ENCODE measurements at places on chromosomes 12 and 14.

DNA sequence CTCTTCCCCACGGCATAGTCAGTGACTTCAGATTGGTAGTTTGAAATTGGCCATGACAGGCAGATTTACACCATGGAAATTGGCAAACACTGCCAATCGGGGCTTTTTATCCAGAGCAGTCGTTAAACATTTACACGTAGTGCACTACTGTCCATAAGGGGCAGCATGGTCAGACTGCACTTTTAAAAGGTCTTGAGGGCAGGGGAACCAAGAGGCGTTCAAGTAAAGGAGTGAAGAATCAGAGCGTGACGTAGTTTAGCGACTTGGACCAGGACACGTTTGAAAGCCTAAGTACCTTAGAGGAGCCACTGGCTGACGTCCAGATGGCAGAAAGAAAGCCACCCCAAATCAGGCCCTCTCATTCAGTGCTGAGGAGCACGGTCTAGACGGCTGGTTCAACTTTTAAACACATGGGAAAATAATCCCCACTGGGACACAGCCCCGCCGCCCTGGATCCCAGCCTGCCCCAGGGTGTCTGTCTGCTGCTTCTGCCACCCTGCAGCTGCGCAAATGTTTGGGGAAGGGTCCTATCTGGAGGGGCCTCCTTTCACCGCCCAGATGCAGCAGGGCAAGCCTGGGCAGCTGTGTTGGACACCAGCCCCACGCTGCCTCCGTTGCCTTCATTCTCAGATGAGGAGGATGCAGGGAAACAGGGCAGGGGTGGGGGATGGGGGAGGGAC lies 52.5 kb upstream of the PPP2R5C start:
- DNase-seq, result no peak

GRCh38 chr12:23535441-23535840 lies 414.0 kb downstream of the SOX5 start:
- no peak for DNase-seq

GRCh38 chr12:30878024-30878423 lies 48.5 kb upstream of the TSPAN11 start:
- no peak for DNase-seq

DNA sequence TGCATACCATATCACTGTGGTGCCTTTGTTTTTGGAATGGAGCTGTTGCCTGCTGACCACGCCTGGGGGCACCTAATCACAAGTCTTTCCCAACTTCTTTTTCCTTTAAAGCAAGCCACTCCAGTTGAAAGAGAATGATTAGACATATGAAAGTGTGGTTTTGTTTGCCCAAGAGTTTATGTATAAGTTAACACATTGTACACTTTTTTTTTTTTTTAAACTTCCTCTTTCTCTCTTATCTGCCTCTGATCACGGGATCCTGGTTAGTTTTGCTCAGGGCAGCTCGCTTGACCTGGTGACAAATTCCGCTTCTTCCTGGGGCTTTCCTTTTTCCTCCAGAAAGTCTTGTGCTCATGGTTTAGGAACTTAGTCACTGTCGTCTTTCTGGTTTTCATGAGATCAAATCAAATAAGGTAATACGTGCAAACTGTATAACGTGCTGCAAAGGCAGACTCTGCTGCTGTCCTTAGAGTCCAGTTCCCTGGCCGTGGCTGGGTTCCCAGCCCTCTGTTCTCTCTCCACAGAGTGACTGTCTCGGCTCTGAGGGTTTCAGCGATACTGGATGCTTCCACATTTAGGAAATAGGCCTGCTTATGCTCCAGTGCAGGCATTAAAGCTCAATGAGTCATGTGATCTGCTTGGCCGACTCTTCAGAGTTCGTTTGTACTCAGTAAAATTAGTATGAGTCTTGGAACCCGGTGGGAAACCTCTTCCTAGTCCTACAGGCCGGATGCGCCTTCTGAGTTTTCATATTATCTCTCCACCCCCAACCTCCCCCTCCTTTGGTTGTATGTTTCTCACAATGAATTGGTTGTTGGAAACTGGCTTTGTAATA lies 15.2 kb downstream of the RASSF3 start:
- DNase-seq, result peak; percentile 29

DNA sequence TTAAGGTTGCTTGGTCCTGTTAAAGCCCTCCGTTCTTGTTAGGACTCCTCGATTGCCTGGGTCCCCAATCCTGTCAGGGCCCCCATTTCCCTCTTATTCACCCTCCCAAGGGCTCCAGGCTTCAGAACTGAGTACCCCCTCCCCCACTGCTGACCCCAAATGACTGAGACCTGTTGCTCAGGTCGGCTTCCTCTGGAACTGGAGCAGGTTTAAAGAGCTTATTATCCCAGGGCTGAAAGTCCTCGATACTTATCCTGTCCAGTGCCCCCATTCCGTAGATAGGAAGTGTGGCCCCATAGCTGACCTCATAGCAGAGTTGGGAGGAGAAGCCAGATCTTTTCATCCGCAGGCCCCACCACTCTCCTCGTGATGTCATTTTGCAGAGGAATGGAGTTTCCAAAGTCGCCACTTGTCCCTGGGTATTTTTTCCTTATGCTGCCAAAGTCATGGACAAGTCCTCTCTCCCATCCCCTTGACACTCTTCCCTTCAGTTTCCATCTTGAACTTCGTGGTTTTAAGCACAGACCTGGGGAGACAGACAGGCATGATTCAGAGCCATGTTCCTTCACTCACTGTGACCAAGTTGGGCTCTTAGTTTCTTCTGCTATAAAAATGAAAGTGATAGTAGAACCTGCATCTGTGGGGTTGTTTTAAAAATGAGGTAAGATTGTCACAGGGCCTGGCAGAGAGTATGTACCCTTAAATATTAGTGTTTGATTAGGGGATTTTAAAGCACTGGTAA lies 1.2 kb downstream of the USP30 start:
- peak; percentile 7 for DNase-seq

DNA sequence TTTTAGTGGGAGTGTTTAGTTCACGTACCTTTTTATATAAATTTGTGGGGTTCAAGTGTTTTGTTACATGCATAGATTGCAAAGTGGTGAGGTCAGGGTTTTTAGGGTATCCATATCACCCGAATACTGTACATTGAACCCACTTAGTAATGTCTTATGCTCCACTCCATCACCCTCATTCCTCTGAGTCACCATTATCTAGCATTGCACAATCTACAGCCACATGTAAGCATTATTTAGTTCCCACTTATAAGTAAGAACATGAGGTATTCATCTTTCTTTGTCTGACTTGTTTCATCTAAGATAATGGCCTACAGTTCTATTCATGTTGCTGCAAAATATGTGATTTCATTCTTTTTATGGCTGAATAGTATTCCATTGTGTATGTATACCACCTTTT lies 583.7 kb upstream of the LRFN5 start:
- DNase-seq, result no peak

- DNase-seq, result no peak
Measured at GRCh38 chr12:30138483-30138882, 354.7 kb upstream of the TMTC1 start.

DNA sequence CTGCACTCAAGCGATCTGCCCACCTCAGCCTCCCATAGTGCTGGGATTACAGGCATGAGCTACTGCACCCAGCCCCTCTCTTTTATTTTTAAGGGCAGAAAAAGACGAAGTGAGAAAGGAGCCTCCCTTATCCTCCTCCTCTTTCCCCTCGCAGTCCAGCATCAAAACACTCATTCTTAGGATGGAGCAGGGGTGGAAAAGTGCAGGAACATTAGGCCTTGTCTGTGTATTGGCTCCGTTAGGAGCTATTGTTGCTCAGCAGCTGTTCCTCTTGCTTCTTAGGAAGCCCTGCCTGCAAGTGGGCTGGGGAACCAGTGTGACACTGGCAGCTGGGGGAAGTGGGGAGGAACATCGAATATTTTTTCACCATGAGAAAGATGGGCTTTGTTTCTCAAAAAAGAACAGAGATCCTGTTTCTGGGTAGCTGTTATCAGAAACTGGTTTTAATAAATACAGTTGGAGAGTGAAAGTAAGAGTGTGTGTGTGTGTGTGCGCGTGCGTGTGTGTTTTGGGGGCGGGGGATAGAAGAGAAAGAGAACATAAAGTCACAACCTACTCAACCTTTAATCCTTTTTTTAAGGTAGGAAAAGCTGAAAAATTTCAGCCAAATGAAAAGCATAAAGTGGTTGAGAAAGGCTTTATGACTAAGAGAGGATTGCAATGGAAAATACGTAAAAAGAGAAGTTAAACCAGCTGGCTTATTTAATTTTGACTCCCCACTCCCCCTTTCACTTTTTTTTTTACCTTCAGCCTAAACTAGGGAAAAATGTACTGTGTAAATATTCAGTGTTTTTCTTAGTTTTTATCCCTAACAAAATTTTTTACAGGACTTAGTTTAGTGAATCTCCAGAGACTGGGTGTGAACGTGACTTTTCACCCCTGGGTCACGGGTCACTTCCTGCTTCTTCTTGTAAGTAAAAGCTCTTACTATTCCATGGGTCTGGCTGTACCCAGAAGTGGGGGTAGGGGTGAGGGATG lies 197.2 kb upstream of the PLEKHG7 start:
- DNase-seq, result peak; percentile 64

- peak; percentile 93 for DNase-seq
Measured at GRCh38 chr14:69767369-69767999, 542 bp downstream of the SRSF5 start.

DNA sequence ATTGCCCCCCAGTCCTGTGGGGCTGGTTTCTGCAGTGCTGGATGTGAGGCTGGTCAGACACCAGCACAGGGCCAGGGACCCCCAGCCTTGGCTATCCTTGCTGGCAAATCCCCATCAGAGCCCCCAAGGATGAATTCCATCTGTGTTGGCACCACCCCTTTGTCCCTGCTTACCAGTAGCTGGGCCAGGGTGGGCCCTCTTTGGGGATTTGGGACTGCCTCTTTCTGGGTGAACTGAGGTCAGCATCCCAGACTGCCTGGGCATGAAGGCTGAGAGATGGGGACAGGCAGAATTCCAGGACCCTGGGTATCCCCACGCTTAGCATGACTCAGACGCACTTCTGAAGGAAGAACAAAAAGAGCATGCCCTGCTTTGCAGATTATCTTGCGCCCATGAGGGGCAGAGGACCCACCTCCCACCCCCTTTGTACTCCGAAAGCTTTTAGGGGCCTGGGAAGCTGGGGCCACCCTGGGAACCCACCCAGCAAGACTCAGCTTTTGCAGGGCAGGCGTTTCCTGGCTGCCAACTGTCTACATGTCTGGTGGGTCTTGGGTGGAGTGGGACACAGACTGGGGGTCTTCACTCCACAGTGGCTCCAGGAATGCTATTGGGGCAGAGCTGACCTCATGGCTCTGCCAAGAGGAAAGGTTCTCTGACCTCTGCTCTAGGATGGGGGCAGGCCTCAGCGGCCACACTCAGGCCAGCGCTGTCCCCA lies 26.8 kb downstream of the RFLNA start:
- no peak for DNase-seq

GRCh38 chr12:126760092-126760491 lies 1506.9 kb upstream of the TMEM132C start:
- DNase-seq, result no peak

- no peak for DNase-seq
Measured at GRCh38 chr12:123453165-123453564, 4.8 kb upstream of the SNRNP35 start.
